HEK293T (cell line): ENCODE measurements at places on chromosomes 11 and 22.

DNA sequence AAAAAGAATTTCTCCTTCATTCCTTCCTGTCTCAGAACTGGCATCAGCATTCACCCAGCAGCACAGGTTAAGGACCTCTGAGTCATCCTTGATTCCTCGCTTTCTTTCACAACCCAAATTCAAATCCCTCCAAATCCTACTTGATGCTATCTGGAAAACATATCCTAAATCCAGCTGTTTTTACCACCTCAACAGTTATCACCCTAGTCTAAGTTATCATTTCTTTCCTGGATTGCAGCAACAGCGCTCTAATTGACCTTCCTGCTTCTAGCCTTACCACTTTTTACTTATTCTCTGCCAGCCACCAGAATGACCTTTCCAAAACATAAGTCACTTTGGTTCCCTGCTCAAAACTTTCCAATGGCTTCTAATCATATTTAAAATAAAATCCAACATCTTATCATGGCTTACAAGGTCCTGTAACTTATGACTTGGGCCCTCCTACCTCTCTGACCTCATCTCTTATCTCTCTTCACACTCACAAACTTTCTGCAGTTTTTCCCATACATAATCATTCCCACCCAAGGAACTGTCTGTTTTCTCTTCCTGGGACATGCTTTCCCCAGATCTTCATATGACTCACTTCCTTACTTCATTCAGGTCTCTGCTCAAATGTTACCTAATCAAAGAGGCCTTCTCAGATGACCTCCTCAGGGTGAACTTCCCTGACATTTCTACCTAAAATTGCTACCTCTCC is 119.4 kb downstream of the TTC28 start:
- no peak for DNase-seq

GRCh38 chr11:3208272-3208671 is 10.3 kb downstream of the MRGPRG start:
- DNase-seq = no peak

DNA sequence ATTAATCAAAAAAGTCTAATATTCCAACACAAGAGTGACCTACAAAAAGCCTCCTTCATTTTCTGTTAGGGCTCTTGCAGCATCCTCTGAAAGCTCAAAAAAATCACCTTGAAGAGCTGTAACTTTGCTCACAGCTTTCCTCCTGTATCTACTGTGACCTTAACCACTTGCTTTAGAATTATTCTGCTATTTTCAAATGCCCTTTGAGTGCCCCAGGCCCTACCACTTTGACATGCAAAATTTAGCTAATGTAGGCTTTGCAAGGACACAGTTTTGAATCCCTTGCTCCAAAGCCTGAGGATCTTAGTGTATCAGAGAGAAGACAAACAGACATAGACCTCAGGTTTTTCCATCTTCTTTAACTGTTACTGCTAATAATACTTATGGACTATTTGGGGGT is 253.1 kb downstream of the LRRC4C start:
- DNase-seq = no peak

- no peak for DNase-seq
Observed at GRCh38 chr22:20035375-20036083, 14.6 kb downstream of the TANGO2 start.

- no peak for DNase-seq
Observed at GRCh38 chr11:92284107-92284506, 59.5 kb downstream of the FAT3 start.

GRCh38 chr11:33135216-33135615 is 26.1 kb downstream of the CSTF3 start:
- no peak for DNase-seq

- no peak for DNase-seq
Observed at GRCh38 chr11:76792505-76793264, 9.5 kb downstream of the TSKU start.

DNA sequence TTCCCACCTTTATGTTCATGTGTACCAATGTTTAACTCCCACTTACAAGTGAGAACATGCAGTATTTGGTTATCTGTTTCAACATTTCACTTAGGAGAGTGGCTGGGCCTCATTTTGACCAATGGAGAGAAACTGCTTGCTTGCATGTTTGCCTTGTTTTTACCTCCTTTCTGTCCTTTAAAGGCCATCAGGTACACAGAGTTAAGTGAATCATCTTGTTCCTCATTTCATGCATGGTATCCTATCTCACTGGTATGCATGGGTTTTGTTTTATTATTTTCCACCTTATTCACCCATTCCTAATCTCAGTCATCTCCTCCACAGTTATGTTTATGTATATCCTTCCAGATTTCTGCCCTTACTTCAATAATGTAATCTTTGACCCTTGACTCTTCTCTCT is 101.0 kb downstream of the ELP4 start:
- no peak for DNase-seq

GRCh38 chr22:24230911-24231656 is 13.8 kb downstream of the GGT5 start:
- peak; percentile 75 for DNase-seq

DNA sequence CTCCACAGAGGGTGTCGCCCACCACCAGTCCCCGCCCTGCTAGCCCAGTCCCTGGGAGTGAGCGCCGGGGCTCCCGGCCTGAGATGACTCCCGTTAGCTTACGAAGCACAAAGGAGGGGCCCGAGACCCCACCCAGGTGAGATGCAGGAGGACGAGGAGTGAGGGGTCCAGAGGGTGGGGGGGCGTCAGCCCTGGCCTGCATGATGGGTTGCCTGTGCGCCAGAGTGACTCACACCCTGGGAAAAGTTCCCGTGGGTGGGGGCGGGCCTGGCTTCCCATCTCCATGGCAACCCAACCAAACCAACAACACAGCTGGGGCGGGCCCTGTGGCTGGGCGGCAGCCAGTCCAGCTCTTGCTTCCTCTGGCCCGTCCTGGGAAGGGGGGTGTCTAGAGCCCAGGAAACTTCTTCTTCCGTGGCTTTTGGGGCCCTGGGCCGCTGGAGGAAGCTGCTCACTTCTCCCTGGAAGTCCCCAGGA is 4.5 kb downstream of the GAS2L1 start:
- DNase-seq = peak; percentile 83

GRCh38 chr11:81655351-81655750 is 1078.3 kb downstream of the FAM181B start:
- DNase-seq = no peak

GRCh38 chr11:16512198-16512898 is 156.0 kb upstream of the SOX6 start:
- DNase-seq = no peak

- DNase-seq = no peak
Observed at GRCh38 chr11:46611526-46612304, 5.3 kb downstream of the HARBI1 start.

DNA sequence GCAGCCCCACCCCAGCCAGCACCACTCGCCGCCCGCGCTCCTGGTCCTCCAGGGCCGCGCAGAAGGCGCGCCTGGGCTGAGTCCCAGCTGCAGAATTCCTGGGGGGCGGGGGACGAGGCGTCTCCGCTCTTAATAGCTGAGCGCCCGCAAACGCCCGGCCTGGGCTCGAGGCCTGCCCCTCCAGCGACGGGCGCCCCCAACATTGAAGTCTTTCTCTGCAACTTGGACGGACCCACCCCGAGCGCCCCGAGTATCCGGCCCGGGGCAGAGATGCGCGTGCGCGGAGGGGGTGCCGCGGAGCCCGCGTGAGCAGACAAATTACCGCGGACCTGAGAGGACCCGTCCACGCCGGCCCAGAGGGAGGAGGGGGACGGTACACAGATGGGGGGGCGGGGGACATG is 6.7 kb upstream of the SYT7 start:
- DNase-seq = no peak

DNA sequence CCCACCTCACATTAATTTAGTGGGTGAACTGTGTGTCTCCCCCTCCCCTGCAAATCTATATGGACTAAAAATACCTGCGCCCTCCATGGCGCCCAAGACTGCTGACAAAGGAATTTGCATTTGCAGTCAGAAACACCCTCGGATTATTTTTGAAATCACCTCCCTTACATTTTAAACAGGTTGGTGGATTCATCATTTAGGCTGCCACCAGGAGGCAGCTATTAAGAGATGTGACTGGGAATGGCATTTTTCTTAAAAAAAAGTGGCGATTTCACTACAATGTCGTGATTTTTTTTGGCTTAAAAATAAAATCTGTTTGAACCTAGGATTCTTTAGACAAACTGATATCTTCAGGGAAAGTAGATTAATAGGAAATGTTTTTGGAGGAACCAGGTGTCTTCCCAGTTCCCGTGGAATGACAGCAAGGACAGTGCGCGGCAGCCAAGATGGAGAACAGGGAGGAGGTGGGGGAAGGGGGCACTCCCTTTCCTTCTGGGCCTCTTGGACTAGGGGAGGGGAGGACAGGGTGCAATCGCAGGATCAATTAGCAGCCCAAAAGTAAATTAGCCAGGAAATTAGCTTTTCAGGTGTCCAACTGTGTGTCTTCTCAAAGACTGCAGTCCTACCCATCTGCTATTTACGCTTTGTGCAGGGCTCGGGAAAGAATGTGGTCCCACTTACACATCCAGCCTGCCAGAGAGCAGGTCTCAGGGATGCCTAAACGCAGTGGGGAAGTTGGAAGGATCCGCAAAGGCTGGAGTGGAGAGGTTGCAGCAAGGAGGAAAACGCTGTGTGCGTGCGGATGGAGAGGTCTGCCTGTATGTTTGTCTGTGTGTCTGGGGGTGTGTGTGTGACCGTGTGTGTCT is 496.4 kb downstream of the NTM start:
- no peak for DNase-seq

DNA sequence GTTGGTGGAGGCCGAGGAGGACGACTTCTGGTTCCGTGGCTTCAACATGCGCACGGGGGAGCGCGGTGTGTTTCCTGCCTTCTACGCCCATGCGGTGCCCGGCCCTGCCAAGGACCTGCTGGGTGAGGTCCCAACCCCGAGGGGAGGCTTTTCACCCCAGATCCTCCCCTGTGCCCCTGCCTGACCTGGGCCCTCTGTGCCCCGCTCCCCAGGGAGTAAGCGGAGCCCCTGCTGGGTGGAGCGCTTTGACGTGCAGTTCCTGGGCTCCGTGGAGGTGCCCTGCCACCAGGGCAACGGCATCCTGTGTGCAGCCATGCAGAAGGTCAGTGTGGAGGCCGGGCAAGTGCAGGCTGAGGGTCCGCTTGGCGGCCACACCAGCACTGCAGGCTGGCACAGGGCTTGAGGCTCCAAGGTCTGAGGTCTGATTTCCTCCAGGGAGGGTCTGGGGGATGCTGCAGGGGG is 5.1 kb downstream of the MAPK8IP2 start:
- no peak for DNase-seq

GRCh38 chr11:121282886-121283502 is 9.6 kb upstream of the SC5D start:
- no peak for DNase-seq

GRCh38 chr11:113681282-113681681 is 24.8 kb downstream of the TMPRSS5 start:
- DNase-seq = no peak

- no peak for DNase-seq
Observed at GRCh38 chr11:110297076-110297725, 787 bp upstream of the RDX start.

GRCh38 chr22:46652847-46653331 is 32.7 kb downstream of the GRAMD4 start:
- DNase-seq = no peak

DNA sequence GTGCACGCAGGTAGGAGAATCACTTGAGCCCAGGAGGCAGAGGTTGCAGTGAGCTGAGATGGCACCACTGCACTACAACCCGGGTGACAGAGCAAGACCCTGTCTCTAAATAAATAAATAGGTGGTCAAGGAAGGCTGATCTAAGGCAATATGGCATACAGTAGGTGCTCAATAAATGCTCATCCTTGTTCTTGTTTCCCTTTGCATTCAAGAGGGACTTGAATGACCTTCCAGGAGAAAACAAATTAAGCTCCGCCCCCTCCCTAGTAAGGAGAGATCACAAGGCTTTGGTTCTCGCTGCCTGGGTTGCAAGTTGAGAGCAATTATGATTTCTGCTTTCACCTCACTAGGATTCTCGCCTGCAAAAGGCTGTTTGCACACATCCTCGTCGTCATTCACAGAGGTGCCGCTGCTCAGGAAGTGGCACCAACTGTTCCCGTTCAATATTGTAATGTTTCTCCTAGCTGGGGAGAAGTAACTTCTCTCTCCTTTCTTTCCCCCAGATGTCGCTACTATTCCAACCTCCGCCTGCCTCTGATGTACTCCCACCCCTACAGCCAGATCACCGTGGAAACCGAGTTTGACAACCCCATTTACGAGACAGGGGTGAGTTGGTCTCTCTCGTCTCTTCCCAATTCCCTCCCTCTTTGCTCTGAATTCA is 51.8 kb upstream of the ASPHD2 start:
- peak; percentile 44 for DNase-seq

- DNase-seq = no peak
Observed at GRCh38 chr11:115407496-115407895, 96.7 kb downstream of the CADM1 start.

GRCh38 chr11:114362958-114363357 is 37.4 kb downstream of the C11orf71 start:
- DNase-seq = no peak

GRCh38 chr11:37988031-37988430 is 1390.0 kb upstream of the RAG2 start:
- DNase-seq = no peak

GRCh38 chr22:20002636-20003035 is 14.0 kb downstream of the ARVCF start:
- no peak for DNase-seq

DNA sequence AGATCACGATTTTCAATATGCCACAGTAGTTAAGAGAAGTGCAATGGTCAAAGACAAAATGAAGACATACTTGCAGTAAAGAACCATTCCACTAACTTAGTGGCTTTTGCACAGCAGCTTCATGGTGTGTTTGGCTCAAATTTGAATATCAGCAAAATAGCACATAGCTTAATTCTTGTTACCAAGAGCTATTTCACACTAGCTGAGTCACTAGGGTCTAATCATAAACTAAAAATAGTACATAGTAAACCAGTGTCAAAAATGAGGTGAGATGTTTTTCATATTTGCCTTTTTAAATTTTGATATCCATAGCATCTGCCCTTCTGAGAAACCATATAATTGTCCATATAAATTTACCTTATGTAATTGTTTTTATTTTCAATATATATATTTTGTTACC is 325.0 kb upstream of the LUZP2 start:
- no peak for DNase-seq

GRCh38 chr11:62105667-62106191 is 18.1 kb upstream of the INCENP start:
- no peak for DNase-seq

DNA sequence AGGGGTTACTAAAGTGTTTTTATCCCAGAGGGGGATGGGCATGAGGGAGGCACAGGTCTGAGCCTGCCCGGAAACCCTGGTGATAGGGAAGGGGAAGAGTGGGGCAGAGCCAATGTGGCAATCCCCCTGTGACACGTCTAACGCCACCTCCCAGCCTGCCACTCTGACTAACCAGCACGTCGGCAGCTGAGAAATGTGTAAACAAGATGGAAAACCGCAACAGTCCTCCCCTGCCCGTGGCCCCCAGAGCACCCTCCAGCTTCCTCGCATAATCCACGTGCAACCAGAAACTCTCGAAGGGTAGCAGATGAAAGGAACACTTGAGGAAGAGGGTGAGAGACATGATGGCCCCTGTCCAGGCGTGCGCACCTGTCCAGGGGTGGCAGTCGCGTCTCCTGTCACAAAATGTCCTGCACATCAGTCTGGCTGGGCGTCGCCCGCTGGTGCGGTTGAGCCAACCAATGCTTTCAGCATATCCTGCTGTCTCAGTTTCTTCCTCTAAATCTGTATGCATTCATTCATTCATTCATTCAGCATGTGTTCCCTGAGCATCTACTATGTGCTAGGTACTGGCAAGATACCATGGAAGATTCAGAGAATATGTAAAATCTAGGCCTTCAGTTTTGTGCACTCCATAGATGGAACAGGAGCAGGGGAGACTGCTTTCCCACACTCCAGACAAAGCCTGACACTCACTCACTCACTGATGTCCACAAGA is 4.5 kb downstream of the TMPRSS4 start:
- no peak for DNase-seq

GRCh38 chr11:67384851-67385366 is 6.9 kb upstream of the RAD9A start:
- no peak for DNase-seq
